Stimulated activated CD8-positive, alpha-beta memory T cell treated with anti-CD3 and anti-CD28 coated beads, Interleukin-15, amount 100 ng/mL, for 1 hour (primary cell): ENCODE measurements at places on chromosomes 5 and 9.

- no peak for DNase-seq
Observed at GRCh38 chr5:141363952-141364660, at the start of gene PCDHGA5. TSS of gene PCDHGA5 (plus strand) at chr5:141364162. CDS start at chr5:141364331, 169 bp downstream.

GRCh38 chr5:141338538-141339306 lies at the start of gene PCDHGA2:
TSS of gene PCDHGA2 (plus strand) at chr5:141338760.
- DNase-seq: no peak

DNA sequence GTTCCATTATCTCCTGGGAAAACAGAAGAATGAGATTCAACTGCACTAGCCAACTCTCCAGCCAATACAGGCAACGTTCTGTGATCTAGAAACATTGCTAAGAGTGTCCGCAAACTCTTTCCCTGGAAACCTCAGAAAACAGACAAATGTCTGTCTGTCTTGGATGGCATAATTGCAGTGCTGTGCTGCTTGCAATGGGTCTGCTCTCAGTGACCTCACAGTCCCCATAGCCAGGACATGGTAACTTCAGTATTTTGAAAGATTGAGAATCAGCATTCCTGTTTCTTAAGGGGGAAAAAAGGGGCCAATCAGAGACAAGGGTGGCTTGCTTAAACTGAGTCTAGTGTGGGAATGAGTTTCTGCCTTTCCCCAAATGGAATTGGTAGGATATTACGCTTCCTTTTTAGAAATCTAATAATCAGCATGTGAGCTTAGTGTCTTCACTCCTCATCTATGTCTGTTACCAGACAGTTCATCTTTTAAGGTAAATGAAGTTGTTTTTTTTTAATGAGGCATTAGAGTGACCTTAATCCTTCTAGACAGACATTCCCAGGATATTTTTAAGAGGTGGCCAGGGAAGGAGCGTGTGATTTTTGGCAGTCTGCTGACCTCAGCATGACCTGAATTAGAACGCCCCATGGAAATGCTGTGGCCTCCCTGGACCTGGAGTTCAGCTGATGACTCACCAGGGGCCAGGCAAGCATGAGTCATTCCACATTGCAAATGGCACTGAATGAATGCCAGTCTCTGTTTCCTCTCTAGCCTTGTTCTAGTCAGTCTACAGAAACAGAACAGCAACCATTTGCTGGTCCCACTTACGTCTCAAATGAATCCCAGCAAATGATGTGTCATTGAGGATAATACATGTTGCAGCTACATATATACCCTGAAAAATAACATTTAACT lies 210.2 kb upstream of the ACTBL2 start:
- no peak for DNase-seq

GRCh38 chr5:149280802-149281201 lies 9.1 kb downstream of the AFAP1L1 start:
- DNase-seq: no peak
